ENCODE measurements at places on chromosomes 13 and 19.

GRCh38 chr19:29800100-29800825, 11.5 kb upstream of the CCNE1 start:
- no peak for DNase-seq

DNA sequence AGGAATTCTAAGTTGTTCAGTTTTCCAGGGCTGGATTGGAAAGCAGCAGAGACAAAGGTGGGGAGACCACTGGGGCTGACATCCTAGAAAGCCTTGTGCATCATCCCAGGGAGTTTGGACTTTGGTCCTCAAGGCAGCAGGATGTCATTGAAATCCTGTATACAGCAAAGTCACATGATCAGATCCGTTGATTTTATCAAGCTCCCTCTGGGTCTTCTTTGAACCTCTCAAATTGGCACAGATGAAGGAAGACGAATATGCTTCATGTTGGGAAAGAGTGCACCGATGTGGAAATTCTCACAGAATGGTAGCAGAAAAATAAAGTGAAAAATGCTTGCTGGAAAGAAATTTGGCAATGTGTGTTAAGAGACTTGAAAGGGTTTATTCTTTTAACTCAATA, 149.8 kb upstream of the TMTC4 start:
- no peak for DNase-seq

DNA sequence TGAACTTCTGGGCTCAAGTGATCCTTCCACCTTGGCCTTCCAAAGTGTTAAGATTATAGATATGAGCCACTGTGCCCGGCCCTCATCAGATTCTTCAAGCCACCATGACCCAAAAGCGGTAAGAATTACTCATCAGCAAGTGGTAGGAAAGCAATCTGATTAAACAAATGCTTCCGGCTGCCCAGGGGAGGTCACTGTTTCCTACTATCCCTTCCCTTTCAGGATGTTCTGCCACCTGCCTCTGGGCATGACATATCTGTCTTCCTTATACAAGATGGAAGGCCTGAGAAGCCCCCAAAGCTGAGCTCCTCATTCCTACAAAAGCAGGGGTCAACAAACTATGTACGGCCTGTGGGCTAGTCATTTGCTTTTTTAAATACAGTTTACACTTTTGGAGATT, 7.0 kb downstream of the ABHD8 start:
- no peak for DNase-seq

GRCh38 chr13:61700620-61701019, 285.0 kb upstream of the PCDH20 start:
- no peak for DNase-seq

DNA sequence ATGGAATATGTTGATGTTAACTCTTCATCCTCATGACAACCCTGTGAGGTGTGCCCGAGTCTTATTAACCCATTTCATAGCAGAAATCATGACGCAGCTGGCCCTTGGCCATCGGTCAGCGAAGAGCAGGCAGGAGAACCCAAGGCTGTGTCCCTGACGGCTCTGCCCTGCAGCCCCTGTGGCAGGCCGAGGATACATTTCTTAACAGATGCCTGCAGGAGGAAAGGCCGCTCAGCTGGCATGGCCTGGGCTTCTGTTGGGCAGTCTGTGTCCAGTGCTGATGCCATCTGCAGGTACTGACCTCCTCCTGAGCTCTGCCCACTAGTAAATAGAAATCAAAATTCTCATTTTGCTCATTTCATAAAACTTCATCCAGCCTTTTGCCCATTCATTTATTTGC, 35.4 kb upstream of the MCF2L start:
- DNase-seq = no peak

DNA sequence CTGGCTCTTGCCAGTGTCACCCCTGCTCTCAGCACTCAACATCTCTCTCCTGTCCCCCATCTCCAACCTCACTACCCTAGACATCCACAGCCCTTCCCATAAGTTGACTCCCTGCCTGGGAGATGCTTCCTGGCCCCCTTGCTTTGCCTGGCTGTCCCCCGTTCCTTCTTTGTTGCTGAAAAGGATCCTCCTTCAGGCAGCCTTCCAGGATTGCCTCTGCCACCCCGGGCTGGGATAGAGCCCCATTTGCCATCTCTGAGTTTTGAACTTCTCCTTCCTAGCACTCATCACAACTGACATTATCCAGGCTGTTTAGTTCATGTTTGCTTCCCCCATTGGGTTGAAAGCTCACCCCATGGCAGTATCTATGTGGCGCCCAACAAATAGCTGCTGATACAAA, 20.0 kb downstream of the CPAMD8 start:
- no peak for DNase-seq

Measured in activated CD4-positive, alpha-beta memory T cell treated with anti-CD3 and anti-CD28 coated beads, Interleukin-2, amount 10 ng/mL, durations not matched to agents 7 days and 5 days (primary cell).